ENCODE measurements at places on chromosomes 7 and 10.
A peak's percentile ranks its signal among the peaks of the same experiment; 100 is the strongest.

GRCh38 chr7:36526863-36527548 is 137.3 kb downstream of the ANLN start:
- DNase-seq, result no peak

- DNase-seq, result no peak
Observed at GRCh38 chr7:88090671-88091070, 129.2 kb downstream of the SRI start.

DNA sequence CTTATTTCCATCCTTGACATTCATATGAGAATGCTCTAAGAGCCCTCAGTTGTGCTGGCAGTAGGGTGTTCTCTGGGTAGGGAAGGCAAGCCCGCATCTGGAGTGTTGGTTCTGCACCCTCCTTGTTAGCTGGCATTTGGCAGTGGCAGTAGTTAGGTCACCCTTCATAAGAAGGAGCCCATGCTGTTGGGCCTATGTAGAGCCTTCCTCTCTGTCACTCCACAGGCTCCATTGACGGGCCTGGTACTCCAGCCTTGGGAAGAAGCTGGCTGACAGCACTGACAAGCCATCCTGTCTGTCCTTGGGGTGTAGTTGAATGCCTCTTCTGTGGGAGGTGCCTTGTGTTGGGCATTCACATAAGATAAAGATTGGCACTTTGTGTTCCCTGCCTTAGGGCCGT is 89.7 kb downstream of the BMPR1A start:
- DNase-seq, result no peak

GRCh38 chr7:77759294-77759889 is 38.8 kb downstream of the TMEM60 start:
- DNase-seq, result peak; percentile 63

DNA sequence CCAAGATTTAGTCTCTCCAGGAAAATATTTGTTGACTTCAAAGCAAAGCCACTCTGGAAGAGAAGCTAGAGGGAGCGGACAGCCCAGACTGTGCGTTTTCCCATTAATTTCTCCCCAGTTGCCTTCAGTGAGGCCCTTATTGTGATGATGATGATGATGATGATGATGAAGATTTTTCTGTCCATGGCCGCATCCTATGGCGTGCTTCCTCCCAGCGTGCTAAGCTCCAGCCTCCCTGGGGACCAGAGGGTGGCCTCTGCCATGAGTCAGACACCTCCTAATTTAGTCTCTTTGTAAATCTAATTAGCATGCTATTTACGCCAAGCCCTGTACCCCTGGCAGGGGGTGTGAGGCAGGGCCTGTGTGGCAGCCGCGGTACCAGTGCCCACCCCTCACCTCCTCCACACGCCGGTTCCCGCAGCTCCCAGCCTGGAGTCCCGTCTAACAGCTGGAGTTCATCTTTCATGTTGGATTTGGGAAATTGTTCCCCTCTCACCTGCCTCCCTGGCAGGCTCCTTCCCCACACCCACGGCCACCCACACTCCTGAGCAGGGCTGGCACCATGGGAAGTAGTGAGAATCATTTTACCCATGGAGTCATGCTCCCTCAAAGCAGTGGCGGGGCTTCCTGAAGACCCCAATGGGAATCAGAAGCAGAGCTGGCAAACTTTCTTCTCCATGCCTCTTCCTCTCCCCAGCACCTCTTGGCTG is 92.2 kb downstream of the C10orf105 start:
- DNase-seq, result no peak

DNA sequence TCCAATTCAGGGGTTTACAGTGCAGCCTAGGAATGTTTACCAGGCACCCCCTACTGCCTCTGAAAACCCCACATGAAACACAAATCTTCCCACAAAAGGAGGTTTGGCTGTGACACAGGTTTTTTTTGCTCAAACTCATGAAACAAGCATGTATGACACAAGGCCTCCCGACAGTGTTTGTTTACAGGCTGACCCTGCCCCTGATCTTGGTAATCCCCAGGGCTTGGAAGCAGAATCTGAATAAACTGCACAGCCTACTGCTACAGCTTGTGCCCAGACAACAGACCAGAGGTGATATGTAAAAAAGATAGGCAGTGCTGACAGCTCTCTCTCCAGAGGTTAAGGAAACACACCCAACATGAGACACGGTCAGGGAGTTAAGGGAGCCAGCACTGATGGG is 184.2 kb downstream of the KMT2E start:
- DNase-seq, result no peak

DNA sequence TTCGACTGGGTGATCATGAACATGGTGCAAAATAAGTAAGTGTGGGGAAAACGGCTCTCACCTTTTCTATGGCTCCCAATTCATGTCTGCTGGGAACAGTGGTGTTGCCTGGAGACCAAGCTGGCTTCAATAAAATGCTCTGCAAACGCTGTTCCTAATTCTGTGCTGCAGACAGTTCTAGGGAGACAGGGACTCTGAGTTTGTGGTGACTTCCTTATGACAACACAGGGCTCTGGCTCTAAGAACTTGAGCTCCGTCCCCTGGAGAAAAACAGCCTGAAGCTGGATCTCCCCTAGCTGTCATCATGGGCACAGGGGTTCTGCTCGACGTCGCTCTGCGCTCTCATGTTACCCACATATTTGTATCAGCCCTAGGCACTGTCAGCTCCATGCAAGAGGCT is 61.0 kb upstream of the INSYN2A start:
- no peak for DNase-seq

All from T-helper 1 cell (primary cell).